Upper lobe of right lung (tissue), 1 donor: ENCODE measurements at places on chromosomes 11 and 22. TPM values are rescaled to one million over a fixed set of nuclear protein-coding genes. Genes with fewer than 3 reads are reported as not detected.
A peak's percentile ranks its signal among the peaks of the same experiment; 100 is the strongest.

TRIM21 gene
- 34.1 TPM for total RNA-seq

DNA sequence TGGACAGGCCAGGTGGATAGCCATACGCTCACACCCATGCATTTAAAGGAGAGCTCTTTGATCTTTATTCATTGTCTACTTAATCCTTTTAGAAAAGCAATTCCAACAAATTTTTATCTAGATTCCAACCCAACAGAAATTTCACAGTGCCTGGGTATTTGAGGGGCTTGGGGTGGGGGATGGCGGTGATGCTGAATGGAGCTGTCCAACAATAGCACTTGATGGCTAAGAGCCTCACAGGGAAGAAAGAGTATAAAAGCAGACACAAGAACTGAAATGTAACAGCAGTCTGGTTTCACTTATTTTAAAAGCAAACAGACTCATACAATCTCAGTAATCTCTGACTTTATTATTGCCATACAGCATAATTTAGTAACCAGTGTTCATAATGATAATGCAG is 101.8 kb upstream of the SORL1-AS1 start:
- DNase-seq = no peak

GAL3ST1 gene
- total RNA-seq = 2.5 TPM

DNA sequence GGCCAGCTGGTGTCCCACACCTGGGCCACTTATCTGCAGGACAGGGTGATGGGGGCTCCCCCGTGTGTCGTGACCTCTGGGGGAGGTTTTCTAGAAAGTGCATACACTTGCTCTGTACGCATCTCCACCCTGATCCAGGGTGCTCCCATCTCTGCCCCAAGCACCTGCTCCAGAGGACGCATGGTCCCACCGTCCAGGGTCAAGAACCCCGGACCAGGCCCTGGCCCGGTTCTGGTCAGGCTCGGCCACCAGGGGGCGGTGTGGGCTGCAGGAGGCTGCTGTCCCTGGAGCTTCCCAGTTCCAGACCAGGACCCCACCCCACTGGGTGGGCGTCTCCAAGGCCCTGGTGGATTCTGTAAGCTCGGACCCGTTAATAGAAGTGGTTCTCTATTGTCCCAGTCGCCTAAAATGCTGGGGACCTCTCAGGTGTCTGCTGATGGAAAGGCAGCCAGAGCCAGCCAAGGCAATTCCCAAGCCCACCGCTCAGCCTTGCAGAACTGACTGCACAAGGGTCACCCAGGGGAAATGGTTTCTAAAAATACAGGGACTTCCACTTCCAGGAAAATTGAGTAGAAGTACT is 34.7 kb upstream of the SEPTIN5 start:
- DNase-seq = peak; percentile 82

- DNase-seq = peak; percentile 47
Observed at GRCh38 chr11:8354622-8355415, 91.1 kb upstream of the LMO1 start.

C11orf52 gene
- 9.8 TPM for total RNA-seq

DNA sequence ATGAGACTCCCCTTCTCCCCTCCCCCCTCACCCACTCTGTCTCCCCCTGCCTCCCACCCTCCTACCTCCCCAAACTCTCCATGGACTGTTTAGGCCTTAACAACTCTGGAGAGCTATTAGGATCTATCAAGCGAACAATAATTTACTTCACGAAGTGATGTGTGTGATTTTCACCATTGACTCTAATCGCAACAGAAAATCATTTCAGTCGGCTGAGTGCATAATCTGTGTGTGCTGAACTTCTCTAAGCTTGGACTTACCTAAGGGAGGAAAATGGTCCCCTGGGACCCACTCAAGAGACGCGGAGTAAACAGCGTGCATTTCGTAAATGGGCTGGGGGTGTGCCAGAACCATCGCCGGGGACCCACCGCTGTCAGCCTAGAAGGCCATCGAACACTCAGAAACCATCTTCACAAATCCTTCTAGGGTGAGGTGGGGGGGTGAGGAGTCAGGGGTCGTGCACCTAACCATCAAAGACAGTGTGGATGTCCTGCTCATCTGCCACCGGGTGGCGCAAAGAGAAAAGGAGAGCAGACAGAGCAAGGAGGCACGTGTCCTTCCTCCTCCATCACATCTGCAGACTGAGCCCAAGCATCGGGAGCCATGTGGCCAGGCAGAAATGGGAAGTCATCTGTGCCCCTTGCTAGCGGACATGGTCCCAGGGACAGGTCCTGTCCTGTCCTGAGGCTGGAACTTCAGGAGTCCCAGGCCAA is 62.1 kb upstream of the NUP50 start:
- DNase-seq = no peak

BAIAP2L2 gene
- total RNA-seq = 0.29 TPM

DNA sequence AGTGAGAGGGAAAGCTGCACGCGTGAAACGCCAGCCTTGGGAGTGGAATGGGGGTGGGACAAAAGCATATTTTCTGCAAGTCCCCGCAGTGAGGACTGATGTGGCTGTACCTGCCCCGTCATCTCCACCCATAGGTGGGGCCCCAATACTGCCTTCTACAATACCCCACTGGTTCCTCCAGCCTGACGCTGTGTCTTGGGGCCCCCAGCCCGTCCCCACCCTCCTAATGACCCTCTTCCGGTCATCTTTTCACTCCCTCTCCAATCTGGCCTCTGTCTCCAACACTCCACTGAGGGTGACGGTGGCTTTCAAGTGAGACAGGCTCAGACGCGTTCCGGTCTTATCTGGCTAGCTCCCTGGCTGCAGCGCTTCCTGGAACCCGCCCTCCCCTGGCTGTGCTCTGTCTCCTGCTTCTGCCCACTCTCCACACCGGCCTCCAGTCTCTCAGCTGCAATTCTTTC is 104.2 kb downstream of the MICAL3 start:
- no peak for DNase-seq

OR2AG1 gene
- not detected for total RNA-seq

PRR33 gene
- total RNA-seq = not detected

DNA sequence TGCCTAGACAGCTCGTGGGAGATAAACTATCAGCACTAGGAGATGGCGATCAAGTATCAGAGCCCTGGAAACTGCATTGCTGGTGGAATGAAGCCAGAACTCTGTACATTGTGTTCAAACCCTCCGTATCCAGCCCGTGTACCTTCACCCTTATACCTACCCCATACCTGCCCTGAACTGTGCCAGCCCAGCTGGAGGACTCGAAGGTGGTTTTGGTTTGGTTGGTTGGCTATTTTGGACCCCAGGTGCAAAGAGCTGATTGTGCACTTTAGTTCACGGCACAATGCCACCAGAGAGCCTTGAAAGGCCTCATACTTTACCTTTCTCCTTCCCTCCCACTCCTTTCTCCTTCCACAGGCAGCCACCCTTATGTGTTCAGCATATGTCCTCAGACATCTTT is 16.0 kb downstream of the FAM83F start:
- no peak for DNase-seq

- DNase-seq = no peak
Observed at GRCh38 chr11:12282676-12283075, 94.7 kb upstream of the PARVA start.

GRCh38 chr11:15179167-15179566 is 64.4 kb downstream of the INSC start:
- DNase-seq = no peak

GRCh38 chr11:131274233-131274632 is 96.2 kb upstream of the NTM start:
- DNase-seq = no peak

PRRG4 gene
- 12.6 TPM for total RNA-seq

NFAM1 gene
- 12.6 TPM for total RNA-seq

DNA sequence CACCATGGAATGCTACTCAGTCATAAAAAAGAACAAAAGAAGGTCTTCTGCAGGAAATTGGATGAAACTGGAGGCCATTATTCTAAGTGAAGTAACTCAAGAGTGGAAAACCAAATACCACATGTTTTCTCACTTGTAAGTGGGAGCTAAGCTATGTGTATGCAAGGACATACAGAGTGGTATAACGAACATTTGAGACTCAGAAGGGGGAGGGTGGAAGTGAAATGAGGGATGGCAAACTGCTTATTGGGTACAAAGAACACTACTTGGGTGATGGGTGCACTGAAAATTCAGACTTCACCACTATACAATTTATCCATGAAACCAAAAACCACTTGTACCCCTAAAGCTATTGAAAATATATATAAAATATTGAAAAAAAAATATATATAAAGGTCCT is 13.4 kb upstream of the CAT start:
- no peak for DNase-seq

MPPED2 gene
- total RNA-seq = 1.3 TPM

DNA sequence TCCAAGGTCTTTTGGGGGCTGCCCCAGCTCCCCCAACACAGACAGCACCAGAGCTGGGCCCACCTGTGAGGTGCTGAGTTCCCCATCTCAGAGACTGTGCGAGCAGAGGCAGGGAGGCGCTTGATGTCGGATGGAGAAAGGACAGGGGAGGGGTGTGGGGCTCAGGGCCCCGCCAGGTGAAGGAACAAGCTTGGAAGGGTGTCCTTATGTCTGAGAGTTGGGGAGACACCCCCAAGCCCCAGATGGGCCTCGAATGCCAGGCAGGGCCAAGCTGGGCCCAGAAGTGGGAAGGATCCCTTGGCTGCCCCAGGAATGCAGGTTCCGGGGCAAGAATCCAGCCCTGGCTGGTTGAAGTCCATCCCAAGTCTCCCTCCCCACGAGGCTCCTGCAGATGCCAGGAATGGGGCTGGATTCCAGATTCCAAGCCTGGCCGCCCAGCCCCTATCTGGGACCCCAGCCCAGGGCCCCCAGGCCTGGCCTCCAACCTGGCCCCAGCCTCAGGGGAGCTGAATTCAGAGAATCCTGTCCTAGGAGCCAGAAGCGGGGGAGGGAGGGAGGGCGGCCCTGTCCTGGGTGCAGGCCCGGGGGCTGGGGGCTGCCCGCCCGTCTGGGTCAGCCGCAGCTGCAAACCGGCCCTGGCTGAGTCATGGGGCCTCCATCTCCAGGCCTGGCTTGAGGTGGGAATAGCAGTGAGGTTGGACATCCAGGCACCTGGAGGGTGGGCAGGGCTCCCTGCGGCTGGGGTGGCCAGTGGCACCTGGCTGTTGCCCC is 50.9 kb downstream of the CDKN1C start:
- no peak for DNase-seq

- peak; percentile 78 for DNase-seq
Observed at GRCh38 chr22:21942407-21943343, 10.0 kb downstream of the PPM1F start.

LRRC4C gene
- 2.2 TPM for total RNA-seq

- no peak for DNase-seq
Observed at GRCh38 chr11:47020793-47021526, 84.4 kb downstream of the CSTPP1 start.

- DNase-seq = no peak
Observed at GRCh38 chr11:120835601-120836228, 188.2 kb upstream of the TBCEL start.

GRCh38 chr22:25942115-25942855 is 200.3 kb downstream of the MYO18B start:
- no peak for DNase-seq

GRCh38 chr11:10108915-10109680 is 184.9 kb downstream of the SBF2 start:
- DNase-seq = no peak

APOA5 gene
- total RNA-seq = not detected

GRCh38 chr11:60282286-60282685 is 1.8 kb downstream of the MS4A4A start:
- DNase-seq = no peak

GRCh38 chr11:33819278-33820035 is 45.1 kb upstream of the FBXO3 start:
- no peak for DNase-seq

DNA sequence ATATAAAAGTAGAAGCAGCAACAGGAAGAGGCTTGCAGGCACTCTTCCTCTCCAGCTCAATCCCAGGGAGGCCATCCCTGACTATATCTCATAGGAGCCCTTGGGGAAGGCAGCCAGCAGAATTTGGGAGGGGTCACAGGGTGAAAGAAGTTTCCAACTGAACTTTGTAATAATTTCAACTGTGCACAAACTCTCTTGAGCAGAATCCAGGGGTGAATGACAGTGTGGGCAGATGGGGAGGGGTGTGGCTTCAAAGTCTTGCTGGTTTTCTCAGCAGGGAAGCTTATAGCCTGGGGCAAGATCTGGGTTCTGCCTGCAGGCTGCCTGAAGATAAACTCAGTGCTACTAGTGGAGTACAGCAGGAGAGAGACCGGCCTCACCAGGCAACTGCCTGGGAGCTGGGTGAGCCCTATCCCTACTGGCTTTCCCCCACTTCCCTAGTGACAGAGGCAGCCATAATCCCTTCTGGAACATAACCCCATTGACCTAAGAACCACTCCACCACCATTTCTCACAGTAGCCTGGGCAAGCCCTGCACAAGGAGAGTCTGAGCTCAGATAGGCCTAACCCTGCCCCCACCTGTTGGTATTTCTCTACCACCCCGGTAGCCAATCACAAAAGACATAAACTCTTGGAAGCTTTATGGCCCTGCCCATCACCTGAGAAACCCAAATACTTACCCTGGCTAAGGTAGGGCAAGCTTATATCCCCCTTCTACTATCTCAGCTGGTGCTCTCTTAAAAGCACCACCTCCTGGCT is 17.8 kb upstream of the TTC12 start:
- no peak for DNase-seq

SLCO2B1 gene
- 204 TPM for total RNA-seq

OR6A2 gene
- total RNA-seq = not detected

PKDREJ gene
- total RNA-seq = not detected

ADM gene
- total RNA-seq = 24.5 TPM

DNA sequence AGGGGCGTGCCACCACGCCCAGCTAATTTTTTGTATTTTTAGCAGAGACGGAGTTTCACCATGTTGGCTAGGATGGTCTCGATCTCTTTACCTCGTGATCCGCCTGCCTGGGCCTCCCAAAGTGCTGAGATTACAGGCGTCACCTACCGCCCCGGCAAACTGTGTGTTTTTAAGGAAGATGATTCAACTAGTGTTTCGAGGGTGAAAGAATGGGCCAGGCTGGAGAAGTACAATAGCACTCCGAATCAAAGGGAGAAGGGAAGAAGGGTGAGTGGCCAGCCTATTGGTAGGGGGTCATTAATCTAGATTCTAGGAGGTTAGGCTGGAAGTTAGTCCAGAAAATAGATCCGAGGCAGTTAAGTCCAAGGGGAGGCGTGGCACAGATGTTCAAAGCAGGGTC is 2.9 kb upstream of the CECR2 start:
- no peak for DNase-seq

ANO3 gene
- 1.2 TPM for total RNA-seq

- no peak for DNase-seq
Observed at GRCh38 chr11:5069272-5069671, at the start of gene OR52E1. Gene OR52E1, plus strand, starts transcription at chr11:5069572.

ATF4 gene
- 327 TPM for total RNA-seq

FOLR2 gene
- 22.8 TPM for total RNA-seq

DNA sequence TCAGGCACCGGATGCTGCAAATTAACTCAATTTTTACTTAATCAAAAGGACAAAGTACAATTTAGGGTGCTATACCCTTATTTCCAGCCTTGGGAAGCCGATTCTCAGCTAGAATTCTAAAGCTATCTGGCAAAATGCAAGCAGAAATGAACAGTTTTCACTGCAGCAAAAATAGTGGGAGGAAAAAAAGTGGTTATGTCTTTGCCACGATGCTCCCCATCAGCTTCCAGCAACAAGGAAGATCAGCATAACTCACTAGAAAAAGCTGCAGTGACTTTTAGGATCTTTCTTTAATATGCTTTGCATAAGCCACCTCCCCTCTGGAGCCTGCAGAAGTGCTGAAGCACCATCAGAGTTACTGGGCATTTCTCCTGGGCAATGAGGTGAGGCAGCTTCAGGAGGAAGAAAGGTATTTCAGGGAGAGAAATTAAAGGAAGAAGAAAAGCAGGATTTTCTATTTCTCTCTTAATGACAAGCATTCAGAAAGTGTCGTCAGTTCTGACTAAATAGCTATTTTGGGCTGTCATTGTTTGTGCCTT is 702.9 kb downstream of the DLG2 start:
- DNase-seq = no peak

FDXACB1 gene
- 1.9 TPM for total RNA-seq

APOA1 gene
- 5.4 TPM for total RNA-seq

- DNase-seq = no peak
Observed at GRCh38 chr11:5746614-5747013, 7.4 kb upstream of the OR52N4 start.
